ENCODE measurements at places on chromosomes 4 and X.

DNA sequence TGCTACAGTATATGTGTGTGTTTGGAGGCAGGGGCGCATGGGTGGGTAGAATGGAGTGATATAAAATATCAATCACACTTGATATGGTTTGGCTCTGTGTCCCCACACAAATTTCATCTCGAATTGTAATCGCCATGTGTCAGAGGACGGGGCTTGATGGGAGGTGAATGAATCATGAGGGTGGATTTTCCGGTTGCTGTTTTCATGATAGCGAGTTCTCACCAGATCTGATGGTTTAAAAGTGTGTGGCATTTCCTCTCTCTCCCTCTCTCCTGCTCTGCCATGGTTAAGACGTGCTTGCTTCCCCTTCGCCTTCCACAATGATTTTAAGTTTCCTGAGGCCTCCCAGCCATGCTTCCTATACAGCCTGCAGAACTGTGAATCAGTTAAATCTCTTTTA is 14.8 kb downstream of the SOWAHB start:
- DNase-seq: no peak

DNA sequence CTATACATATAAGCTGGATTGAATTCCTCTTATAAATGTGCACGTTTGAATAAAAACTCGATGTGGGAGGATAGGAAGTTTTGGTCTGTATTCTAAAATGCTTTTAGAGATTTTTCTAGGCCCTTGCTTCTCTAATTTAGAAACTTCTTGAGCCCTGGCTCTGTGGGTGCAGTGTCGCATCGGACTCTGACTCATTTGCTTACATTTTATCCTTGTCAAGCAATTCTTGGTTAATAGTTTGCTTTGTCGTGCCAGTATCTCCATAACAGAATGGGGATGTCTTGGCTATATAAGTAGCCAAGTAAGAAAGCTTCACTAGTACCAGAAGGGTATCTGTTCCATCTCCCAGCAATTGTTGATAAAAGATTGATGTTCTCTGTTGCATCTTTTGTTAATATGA is 10.7 kb downstream of the SGMS2 start:
- DNase-seq: no peak

- no peak for DNase-seq
Observed at GRCh38 chrX:37785569-37785968, 5.7 kb downstream of the CYBB start.

- no peak for DNase-seq
Observed at GRCh38 chrX:9905288-9905687, 61.9 kb upstream of the CLDN34 start.

GRCh38 chrX:44332437-44332836 is 11.0 kb downstream of the EFHC2 start:
- no peak for DNase-seq

DNA sequence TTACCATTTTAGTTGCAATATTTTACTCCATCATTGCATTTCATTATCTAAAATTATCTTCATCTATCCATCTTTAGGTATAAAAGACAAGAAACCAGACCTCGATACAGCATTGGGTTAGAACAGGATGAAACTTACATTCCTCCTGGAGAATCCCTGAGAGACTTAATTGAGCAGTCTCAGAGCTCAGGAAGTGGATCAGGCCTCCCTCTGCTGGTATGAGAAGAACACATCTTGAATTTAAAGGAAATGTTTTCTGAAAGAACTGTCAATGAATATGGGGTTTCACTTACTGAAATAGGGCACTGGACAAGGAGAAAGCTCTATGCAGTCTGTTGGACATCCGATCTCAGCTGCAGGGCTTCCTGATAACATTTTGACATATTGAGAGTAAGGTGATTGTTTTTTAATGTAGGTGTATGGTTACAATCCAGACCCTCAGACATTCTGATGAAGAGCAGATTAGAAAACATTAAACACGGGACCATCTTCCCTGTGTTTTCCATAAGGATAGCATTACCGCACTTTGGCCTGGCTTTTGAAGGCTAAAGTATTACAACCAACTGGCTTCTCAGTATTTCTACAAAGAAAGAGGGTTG is 367.2 kb downstream of the BMPR1B start:
- DNase-seq: no peak

DNA sequence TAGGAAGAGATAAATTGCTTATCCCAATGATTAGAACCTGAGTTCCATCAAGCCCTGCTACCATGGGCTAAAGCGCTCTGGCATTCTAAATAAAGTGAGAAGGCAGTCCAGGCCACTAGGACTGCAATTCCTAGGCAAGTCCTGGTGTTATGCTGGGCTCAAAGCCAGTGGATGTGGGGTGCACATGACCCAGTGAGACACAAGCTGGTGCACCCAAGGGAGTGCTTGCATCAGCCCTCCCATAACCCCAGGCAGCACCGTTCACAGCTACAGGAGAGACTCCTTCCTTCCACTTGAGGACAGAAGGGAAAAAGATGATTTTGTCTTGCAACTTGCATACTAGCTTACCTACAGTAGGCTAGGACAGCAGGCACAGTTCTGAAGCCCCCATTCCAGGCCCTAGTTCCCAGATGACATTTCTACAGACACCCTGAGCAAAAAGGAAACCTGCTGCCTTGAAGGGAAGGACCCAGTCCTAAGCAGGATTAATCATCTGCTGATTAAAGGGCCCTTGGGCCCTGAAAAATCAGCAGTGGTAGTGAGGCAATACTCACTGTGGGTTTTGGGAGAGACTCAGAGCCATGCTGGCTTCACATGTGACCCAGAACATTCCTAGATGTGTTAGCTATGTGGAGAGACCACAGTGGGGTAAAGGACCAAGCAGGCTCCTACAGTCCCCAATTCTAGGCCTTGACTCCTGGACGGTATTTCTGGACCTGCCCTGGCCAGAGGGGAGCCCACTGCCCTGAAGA is 77.8 kb downstream of the KLHL13 start:
- no peak for DNase-seq

DNA sequence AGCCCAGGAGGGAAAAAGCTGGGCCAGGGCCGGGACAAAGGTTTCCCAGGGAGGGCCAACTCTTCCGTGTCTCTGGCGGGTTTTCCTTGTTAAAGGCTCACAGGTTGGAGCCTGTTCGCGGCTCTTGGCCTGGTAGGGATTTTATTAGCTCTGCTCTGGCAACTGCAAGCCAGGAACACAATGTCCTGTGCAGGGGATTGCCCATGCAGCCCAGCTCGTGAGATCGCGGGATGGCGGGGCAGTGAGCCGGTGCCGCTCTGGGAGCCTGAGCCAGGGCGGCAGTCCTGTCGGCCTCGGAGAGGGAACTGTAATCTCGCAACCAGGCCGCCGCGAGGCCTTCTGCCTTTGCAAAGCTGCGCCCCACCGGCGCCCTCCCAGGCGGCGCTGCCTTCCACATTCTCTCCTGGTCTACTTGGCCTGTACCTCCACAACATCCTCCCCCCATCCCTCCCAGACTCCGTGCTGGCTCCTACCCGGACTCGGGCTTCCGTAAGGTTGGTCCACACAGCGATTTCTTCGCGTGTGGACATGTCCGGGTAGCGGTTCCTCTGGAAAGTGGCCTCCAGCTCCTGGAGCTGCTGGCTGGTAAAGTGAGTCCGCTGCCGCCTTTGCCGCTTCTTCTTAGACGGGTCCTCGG is 2.1 kb downstream of the PITX2 start:
- DNase-seq: no peak

- no peak for DNase-seq
Observed at GRCh38 chrX:68443155-68443868, 10.0 kb upstream of the OPHN1 start.

- no peak for DNase-seq
Observed at GRCh38 chr4:103673983-103674382, 45.8 kb downstream of the TACR3 start.

GRCh38 chr4:109276482-109277095 is 25.9 kb downstream of the COL25A1 start:
- no peak for DNase-seq

- DNase-seq: no peak
Observed at GRCh38 chr4:22678940-22679854, 13.5 kb upstream of the GBA3 start.

GRCh38 chr4:141826260-141826659 is 189.9 kb downstream of the IL15 start:
- DNase-seq: no peak

- DNase-seq: no peak
Observed at GRCh38 chrX:9816084-9816700, 30.0 kb downstream of the SHROOM2 start.

- DNase-seq: no peak
Observed at GRCh38 chr4:14841801-14842768, 160.2 kb upstream of the CPEB2 start.

DNA sequence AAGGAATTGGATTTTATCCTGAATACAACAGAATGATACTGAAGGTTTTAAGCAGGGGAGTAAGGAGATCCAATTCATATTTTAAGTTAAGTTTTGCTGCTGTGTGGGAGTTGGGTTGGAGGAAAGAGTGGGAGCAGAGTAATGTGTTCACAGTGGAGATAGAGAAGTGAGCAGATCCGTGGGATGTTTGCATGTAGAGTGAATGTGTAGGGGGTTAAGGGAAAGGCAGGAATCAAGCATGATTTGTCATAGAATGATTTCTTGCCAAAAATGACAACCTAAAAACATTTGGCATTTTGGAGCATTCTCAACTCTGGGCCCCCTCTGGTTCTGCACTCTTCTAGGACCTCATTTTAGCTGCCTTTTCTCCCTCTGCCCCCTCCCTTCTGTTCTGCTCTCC is 76.6 kb downstream of the ARHGAP10 start:
- no peak for DNase-seq

GRCh38 chr4:48297256-48297846 is 27.7 kb upstream of the TEC start:
- DNase-seq: no peak

- DNase-seq: no peak
Observed at GRCh38 chr4:169275180-169275579, 4.4 kb upstream of the SH3RF1 start.

DNA sequence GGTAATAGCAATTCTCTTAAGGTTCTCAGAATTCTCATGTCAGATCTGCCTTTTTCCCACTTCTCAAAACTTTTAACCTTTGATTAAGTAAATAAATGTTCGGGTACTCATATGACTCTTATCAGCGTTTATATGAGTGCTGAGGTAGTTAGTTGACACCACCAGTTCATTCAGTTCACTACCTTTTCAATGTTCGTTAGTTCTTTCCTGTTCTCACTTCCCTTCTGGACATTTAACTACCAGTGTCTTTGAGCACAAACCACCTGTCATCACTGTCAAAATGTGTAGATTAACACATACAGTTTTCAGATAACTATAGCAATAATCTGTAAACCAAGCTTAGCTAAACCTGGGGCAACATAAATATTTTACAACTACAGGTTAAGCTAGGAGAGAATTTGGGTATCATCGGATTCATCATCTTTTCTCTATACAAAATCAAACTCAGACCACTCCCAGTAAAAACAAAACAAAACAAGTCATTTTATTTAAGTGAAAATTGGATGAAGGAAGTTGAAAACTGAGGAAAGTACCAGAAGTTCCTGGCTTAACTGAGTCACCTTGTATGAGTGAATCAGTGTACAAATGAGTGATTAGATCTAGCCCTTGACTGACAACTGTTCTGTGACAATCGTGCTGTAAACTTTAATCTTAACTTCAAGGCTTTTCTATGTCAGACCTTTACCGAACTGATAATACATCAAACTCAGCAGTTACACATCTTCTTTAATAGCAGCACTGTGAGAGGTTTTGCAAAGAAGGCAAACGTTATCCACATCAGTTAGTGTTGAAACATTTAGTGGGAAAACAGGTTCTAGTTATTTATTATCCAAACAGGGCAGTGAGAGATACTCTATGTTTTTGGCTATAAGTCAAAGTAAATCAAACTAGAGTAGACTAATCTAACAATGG is 41.9 kb downstream of the ARHGEF38 start:
- no peak for DNase-seq

GRCh38 chr4:165380805-165381204 is 2.0 kb downstream of the CPE start:
- DNase-seq: no peak

DNA sequence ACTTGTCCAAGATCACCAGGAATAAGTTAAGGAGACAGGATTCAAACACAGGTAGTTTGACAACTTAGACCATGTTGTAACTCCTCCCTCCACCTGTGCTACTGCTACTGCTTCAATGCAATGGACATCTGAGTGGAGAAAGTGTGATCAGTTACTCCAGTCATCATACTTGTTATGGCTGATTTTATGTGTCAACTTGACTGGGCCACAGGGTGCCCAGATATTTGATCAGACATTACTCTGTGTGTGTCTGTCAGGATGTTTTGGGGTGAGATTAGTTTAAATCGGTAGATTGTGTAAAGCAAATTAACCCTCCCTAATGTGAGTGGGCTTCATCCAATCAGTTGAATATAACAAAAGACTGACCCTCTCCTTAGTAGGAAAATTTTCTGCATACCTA is 34.8 kb upstream of the PDLIM5 start:
- no peak for DNase-seq

GRCh38 chr4:24680746-24681448 is 96.5 kb upstream of the DHX15 start:
- DNase-seq: no peak

- no peak for DNase-seq
Observed at GRCh38 chrX:119667111-119667878, 25.7 kb downstream of the SEPTIN6 start.

DNA sequence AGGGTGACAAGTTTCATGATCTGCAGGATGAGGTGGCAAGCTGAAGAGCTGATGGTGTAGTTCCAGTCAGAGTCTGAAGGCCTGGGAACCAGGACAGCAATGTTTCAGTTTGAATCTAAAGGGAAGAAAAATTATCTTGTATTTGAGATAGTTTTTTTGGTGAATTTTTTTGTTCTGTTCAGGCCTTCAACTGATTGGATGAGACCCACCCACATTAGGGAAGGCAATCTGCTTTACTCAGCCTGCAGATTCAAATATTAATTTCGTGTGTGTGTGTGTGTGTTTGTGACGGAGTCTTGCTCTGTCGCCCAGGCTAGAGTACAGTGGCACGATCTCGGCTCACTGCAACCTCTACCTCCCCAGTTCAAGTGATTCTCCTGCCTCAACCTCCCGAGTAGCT is 22.1 kb upstream of the SMIM14 start:
- no peak for DNase-seq

DNA sequence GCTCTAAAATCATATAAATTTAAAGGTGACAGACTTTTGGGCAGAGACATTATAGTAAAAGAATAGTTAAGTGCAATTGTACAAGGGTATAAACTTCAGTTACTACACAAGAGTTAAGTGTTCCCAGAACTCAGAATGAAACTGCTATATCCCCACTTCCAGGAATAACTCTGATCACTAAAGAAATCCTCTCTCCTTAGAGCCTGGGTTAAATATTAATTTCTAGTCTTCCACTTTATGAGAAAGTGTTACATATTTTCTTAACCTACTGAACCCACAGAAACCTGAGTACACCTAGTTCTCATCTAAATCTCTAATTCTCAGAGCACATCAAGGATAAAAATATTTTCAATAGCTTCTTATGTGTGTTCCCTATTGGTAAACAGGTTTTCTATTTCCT is 99.1 kb upstream of the USP38 start:
- no peak for DNase-seq

DNA sequence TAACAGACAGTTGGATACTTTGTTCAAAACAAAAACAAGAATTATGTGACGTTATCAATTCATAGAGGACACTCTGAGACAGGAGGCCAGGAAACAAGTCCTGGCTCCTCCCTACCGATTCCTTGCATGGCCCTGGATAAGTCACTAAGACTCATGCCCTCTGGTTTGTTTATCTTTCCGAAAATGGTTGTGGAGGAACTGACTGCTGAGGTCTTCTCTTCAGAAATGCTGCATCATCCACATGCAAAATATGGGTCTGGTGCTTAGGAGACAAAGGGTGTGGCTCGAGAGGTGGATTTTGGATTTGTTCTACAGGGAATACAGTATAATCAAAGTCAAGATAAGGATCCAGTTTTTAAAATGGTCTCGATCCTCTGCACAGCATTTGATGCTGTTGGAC is 130.9 kb downstream of the RELL1 start:
- no peak for DNase-seq

Measured in cortex of kidney (tissue), 1 donor.